ENCODE measurements at places on chromosomes 16 and 17.

- DNase-seq, result peak; percentile 59
These were observed 6.6 kb downstream of the NHERF2 start for GRCh38 chr16:2033057-2033908.

GRCh38 chr16:29024278-29024677, 39.4 kb downstream of the LAT start:
- no peak for DNase-seq

GRCh38 chr16:9903-10665, 43.3 kb downstream of the POLR3K start:
- DNase-seq, result no peak

DNA sequence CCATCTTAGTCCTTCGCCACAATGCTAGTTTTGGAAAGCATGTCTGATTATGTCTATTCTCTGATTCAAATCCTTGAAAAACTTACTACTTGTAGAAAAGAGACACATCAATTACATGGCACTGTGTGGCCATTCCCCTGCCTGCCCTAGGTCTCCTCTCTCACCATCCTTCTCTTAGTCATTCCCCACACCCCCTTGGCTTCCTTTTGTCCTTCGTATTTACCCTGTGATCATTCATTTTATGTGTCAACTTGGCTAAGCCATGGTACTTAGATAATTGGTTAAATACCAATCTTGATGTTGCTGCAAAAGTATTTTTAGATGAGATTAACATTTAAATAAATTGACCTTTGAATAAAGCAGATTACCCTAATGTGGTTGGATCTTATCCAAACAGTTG, 122.9 kb upstream of the CDH11 start:
- DNase-seq, result no peak

DNA sequence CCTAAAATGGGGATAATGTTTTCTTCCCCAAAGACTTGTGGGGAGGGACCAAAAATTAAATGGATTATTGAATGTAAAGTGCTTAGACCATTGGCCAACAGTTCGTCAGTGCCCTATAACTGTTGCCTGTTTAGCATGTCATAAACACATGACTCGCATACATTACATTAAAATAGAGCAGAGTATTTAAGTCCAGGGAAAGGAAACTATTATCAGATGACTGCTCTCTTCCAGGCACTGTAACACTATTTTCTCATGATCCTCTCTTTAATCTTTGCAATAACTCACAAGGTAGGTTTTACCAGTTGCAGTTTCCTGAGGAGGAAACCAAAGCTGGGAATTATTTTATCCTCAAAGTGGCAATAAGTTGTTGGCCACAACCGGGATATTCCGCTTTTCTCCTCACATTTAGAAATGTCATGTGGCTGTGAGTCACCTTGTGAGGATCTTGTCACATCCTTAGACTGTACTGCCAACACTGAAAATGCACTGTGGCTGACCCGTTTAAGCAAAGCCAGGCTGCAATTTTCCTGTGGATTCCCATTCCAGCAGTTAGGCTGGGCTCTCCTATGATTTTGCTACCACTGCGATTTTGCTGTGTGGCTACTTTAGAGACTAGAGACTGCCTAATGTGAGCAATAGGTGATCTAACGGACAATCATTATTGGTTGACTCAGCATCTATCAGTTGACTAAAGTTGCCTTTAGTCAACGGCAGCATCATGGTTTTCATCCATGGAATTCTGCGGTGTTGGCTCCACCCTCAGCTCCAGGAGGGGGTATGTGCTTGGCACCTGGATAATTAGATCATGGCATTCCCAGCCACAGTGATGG, 58.3 kb upstream of the DHX40 start:
- DNase-seq, result no peak

- no peak for DNase-seq
These were observed 17.6 kb upstream of the CDH13 start for GRCh38 chr16:82609140-82609539.

- no peak for DNase-seq
These were observed 37.1 kb upstream of the BCAS3 start for GRCh38 chr17:60640503-60640902.

- no peak for DNase-seq
These were observed 97.8 kb upstream of the CHMP6 start for GRCh38 chr17:80893604-80894438.

GRCh38 chr16:85392756-85393673, 220.1 kb upstream of the GSE1 start:
- DNase-seq, result no peak

- no peak for DNase-seq
These were observed 28.1 kb downstream of the KIAA0513 start for GRCh38 chr16:85055493-85056210.

GRCh38 chr16:10039220-10040096, 142.8 kb downstream of the GRIN2A start:
- DNase-seq, result peak; percentile 59

GRCh38 chr16:83010776-83011720, 384.3 kb downstream of the CDH13 start:
- no peak for DNase-seq

DNA sequence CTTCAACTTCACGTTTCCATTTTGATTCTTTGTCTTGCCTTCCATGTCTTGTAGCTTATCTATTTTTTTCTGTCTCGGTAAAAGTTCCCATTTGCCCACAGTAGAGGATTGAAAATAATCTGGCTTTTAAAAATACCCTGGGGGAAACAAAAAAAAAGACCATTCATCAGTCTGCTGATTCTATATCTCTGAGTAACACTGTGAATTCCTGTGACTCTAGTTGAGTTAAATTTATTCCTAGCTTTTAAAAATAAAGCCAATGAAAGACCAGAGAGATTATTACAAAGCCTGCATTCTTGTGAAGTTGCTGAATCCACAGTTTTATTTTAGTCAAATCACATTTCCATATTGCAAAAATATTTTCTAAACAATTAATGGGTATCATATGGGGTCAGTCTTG, 532.3 kb downstream of the CDH13 start:
- DNase-seq, result no peak

GRCh38 chr16:58389724-58390123, 2.5 kb upstream of the GINS3 start:
- DNase-seq, result no peak

- peak; percentile 80 for DNase-seq
These were observed 43.9 kb upstream of the TNRC6C start for GRCh38 chr17:77914385-77915254.

Measured in left kidney (tissue), 8 donors.